Activated naive CD4-positive, alpha-beta T cell (primary cell): ENCODE measurements at places on chromosomes 3 and 15.

DNA sequence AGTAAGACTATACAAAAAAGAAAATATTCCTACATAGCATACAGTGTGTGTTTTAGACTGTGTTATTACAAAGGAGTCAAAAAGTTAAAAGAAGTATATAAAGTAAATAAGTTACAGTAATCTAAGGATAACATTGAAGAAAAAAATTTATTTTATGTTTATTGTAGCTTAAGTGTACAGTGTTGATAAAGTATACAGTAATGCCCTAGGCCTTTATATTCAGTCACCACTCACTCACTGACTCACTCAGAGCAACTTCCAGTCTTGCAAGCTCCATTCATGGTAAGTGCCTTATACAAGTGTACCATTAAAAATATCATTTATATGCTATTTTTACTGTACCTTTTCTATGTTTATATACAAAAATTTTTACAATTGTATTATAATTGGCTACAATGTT lies 220.1 kb downstream of the BCHE start:
- DNase-seq: no peak

DNA sequence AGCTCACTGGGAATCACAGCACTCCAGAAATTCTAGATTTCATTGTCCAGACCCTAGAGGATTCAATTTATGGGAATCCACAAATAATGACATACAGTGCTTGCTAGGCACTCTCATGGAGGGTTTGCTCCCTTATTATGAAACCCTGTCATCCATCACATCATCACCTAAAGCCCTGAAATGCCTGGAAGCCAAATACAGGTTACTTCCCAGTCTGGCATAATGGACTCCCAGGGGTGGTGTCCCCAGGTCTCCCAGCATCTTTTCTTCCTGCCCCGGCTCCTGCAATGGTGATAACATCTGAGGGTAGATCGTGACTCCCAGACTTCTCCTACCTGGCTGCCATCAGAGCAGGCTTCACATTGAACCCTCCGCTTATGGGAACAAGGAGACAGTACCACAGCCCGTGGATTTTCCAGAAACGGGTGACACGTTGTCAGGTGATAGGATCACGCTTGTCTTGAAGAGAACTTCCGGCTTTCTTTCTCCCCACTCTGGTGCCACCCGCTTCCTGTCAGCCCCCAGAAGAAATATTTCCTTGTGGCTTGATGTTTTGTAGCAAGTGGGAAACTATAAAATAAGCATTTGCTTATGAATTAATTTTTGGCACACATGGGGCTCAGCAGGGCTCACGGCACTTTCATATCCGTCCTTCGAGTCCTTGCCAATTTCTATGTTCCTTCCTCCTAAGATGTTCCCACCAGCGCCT lies 238.7 kb upstream of the BHLHE40 start:
- DNase-seq: no peak

DNA sequence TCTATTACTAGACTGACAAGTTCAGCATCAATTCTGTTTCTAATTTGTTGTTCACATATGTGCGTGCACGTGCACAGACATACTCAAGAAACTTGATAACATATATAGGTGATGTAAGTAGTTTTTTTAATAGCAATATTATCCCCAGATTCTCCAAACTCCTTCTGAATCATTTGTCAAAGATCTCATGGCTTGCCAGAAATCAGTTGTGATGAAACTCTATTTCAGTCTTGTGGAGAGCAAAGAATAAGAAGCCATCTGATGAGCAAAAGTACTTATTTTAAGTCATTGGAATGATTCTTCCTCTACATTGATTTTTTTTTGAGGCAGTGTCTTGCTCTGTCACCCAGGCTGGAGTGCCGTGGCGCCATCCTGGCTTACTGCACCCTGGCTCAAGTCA lies 167.0 kb upstream of the TBL1XR1 start:
- no peak for DNase-seq

DNA sequence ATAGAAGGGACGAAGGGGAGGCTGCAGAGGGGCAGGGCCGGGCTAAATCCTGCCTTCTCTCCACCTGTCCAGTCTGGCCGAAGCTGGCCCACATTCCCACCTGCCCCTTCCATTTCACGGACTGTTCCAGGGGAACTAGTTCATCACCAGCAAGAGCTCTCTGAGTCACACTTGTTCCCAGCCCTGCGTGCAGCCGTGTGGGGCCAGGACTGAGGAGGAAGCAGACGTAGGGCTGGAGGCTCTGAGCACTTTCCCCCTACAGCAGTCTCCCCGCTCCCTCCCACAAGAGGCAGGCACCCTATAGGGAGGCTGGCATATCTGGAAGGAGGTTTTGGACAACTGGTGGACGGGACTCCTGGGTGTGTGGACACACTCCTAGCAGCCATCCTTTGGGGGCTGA lies 3.0 kb downstream of the ITIH4 start:
- no peak for DNase-seq

GRCh38 chr3:154952553-154952952 lies 127.6 kb upstream of the MME start:
- no peak for DNase-seq

- no peak for DNase-seq
Measured at GRCh38 chr3:66149269-66149668, 71.5 kb upstream of the SLC25A26 start.

GRCh38 chr15:78598348-78598747 lies 22.4 kb downstream of the CHRNA3 start:
- no peak for DNase-seq

DNA sequence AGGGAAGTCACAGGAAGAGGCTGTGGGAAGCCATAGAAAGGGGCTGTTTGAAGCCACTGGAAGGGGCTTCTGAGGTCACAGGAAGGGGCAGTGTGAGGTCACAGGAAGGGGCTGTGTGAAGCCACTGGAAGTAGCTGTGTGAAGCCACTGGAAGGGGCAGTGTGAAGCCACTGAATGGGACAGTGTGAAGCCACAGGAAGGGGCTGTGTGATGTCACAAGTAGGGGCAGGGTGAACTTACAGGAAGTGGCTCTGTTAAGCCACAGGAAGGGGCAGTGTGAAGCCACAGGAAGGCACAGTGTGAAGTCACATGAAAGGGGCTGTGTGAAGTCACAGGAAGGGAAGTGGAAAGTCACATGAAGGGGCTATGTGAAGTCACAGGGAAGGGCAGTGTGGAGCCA lies 33.1 kb downstream of the GASK1A start:
- no peak for DNase-seq

DNA sequence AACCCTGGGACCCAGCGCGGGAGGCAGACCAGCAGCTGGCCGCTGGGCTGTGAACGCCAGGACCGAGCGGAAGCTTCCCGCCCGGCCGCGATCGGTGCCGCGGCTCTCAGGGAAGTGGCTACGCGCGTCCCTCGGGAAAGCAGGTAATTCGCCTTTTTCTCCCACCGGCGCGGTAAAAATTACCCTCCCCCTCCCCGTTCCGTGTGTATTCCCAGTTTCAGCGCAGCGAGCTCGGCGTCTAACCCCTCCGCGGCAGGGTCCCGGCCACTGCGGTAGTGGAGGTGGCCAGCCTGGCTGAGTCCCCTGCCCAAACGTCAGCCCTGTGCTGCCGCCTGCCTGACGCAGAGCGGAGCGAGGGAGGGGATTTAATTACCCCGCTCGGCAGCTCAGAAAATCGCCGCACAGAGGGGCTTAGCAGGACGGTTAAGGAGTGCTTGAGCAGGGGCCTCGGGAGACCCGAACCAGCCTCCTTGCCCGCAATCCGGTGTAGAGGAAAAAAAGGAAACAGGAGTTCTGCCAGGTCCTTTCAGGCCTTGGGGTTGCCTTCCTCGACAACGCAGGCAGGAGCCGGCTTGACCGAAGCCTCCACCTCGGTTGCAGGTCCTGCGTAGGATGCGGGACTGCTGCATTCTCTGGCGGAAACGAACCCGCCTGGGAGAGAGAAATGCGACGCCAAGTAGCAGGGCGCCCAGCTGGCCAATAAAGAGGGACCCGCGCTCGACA lies 2.9 kb downstream of the GATA2 start:
- no peak for DNase-seq

GRCh38 chr3:77342688-77343087 lies 302.8 kb downstream of the ROBO2 start:
- no peak for DNase-seq

- no peak for DNase-seq
Measured at GRCh38 chr15:72796515-72797337, 13.2 kb upstream of the ADPGK start.

DNA sequence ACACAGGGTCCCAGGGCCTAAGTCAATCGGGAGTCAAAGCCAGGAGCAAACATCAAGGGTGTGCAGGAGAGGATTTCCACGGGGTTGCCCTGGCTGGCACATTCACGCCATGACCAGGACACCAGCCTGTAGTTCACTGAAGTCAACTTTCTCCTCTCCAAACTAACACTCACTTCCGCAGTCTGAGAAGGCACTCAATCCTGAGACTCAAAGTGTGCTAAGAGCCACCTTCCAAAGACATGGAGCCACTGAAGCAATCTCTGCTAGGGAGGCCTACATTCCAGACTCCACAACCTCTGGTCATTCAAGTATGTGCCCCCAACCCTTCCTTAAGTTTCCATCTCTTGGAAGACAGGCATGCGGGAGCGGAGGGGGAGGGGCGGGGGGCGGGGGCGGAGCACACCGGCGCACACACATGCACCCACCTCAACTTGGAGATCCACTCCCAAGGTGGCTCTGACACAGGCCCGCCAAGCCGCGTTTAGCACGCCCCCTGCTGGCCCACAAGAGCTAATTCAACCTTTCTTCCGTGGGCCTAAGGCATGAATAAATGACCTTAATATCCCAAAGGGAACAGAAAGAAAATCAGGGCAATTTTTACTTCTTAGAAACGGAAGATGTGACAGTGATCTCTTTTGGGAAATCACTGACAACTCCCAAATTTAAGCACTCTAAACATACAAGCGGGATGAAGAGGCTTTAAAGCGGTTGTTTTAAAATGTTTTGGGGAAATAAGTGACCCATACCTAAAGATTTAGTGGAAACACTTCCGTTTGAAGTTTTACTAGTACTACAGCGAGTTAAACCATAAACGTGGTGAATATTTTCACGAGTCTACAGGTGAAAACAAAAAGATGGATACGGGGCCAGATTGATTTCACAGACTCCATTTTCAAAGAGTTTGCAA lies 162.5 kb upstream of the CHRNA7 start:
- peak; percentile 24 for DNase-seq

DNA sequence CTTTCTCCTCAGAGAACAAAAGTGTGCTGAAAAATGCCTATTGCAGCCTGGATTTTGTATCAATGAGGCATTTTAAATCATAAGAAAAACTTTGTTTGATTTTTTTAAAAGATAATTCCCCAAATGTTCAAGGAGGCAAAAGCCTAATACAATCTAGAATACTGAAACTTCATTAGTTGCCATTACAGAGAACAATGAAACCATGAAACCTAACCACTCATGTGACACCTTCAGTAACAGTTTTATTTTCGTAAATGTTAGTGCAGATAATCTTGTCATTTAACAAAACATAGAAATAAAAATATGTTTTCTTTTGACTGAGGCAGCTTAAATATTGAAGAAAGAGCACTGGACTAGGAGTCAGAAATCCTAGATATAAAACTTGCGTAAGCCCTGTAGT lies 655.9 kb downstream of the RBMS3 start:
- no peak for DNase-seq

DNA sequence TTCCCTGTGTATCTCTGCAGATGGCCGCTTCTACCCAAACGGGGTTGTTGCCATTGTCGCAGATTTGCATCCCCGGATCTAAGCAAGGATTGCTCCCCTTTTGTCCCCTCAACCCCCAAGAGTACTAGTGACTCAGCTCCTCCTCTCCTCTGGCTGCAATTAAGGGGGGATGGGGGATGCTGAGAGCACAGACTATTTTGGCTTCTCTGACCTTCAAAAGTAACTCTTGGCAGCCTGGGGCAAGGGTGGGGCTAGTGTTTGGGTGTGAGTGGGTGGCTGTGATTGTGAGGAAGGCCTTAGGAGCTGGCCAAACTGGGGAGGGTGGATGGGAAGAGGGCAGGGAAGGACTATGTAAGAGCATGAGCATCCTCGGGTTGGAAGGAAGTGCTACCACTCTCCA lies 1.2 kb upstream of the MAP1A start:
- no peak for DNase-seq

GRCh38 chr3:32195995-32196540 lies 42.4 kb upstream of the CMTM8 start:
- no peak for DNase-seq

- DNase-seq: no peak
Measured at GRCh38 chr15:80106051-80106450, 46.6 kb downstream of the ZFAND6 start.

- no peak for DNase-seq
Measured at GRCh38 chr3:162799910-162800309, 1303.3 kb downstream of the OTOL1 start.

DNA sequence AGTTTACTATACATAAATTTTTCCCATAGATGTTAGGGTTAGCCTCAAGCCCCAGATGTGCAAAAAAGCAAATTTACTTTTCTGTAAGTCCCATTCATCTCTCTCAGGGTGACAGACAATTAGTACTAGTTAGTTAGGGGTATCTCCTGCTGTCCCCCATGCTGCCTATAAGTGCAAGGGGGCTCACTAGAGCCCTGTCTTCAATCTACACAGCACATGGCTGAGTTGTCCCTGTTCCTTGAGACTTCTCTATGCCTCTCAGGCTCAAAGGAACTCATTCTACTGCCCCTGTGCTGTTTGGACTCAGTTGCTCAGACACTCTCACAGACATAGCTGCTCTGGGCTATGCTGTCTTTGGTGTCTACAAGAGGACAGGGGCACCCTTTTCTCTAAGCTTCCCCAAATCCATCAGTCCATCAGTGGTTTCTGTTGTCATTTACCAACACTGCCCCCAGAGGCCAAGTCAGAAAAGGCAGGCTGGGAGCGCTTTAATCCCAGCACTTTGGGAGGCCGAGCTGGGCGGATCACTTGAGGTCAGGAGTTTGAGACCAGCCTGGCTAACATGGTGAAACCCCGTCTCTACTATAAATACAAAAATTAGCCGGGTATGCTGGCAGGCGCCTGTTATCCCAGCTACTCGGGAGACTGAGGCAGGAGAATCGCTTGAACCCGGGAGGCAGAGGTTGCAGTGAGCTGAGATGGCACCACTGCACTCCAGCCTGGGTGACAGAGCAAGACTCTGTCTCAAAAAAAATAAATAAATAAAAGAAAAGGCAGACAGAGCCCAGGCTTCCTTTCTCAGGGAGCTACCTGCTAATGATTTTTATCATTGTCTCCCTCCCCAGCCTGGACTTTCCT lies 31.4 kb upstream of the PRTG start:
- DNase-seq: peak; percentile 3

GRCh38 chr15:31347067-31347975 lies 20.7 kb downstream of the KLF13 start:
- no peak for DNase-seq

GRCh38 chr3:116614795-116615362 lies 94.7 kb upstream of the TUSC7 start:
- DNase-seq: no peak

- DNase-seq: no peak
Measured at GRCh38 chr3:27521179-27521871, 37.1 kb upstream of the SLC4A7 start.

DNA sequence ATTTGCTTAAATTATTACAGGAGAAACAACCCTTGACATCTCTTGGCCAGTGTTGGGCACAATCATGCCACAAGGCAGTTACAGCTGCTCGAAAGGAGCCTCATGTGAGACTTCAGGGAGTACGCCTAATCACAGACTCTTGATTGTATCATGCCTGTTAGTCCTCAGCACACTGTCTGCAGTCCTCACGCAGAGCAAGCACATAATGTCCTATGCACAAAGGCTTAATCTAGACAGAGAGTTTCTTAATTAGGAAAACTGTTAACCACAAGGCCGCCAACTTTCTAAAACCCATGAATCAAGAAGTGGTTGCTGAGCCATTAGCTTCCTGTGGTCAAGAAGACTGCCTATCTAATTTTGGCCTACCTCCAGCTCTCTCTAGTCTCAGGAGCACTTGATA lies 172.0 kb downstream of the UNC13C start:
- no peak for DNase-seq

GRCh38 chr15:28260722-28261121 lies 61.3 kb downstream of the HERC2 start:
- no peak for DNase-seq
